ENCODE measurements at places on chromosomes 7 and 10. TPM values are rescaled to one million over a fixed set of nuclear protein-coding genes. Genes with fewer than 3 reads are reported as not detected.

The TBC1D12 gene
- 7.1 TPM for total RNA-seq

The GOLGA7B gene
- not detected for total RNA-seq

The IGFBP3 gene
- 10.1 TPM for total RNA-seq

The LRRN3 gene
- not detected for total RNA-seq

The RSBN1L gene
- 13.3 TPM for total RNA-seq

The CDC14C gene
- not detected for total RNA-seq

The SPDYE2 gene
- total RNA-seq, result not detected

The SLC25A40 gene
- total RNA-seq, result 21.6 TPM

The TMEM213 gene
- total RNA-seq, result not detected

The SPDYE5 gene
- total RNA-seq, result 0.16 TPM

The MET gene
- total RNA-seq, result 44.5 TPM

The NRG3 gene
- total RNA-seq, result 3.9 TPM

The GBX1 gene
- not detected for total RNA-seq

The SYT15 gene
- 0.75 TPM for total RNA-seq

The PMPCB gene
- total RNA-seq, result 36.8 TPM

The CTAGE15 gene
- not detected for total RNA-seq

The FEZF1 gene
- total RNA-seq, result not detected

The FAM13C gene
- total RNA-seq, result not detected

The GPER1 gene
- total RNA-seq, result 0.25 TPM

The MBL2 gene
- total RNA-seq, result not detected

The NPSR1 gene
- total RNA-seq, result not detected

The CAV1 gene
- total RNA-seq, result 1,483 TPM
